ENCODE measurements at places on chromosomes 2 and 18. TPM values are rescaled to one million over a fixed set of nuclear protein-coding genes. Genes with fewer than 3 reads are reported as not detected.

The ADAM23 gene
- total RNA-seq, result 3.1 TPM

The SLC30A3 gene
- total RNA-seq, result 0.34 TPM

GRCh38 chr2:224357098-224357901 is 44.6 kb downstream of the FAM124B start:
- no peak overlapping the region for H3K27ac ChIP-seq
- H3K4me1 ChIP-seq, result no peaks in the 10 kb centered on the region
- DNase-seq, result no peak
- H3K4me3 ChIP-seq, result no peak overlapping the region
- peaks cover 18% of the 10 kb centered on the region for H3K27me3 ChIP-seq

DNA sequence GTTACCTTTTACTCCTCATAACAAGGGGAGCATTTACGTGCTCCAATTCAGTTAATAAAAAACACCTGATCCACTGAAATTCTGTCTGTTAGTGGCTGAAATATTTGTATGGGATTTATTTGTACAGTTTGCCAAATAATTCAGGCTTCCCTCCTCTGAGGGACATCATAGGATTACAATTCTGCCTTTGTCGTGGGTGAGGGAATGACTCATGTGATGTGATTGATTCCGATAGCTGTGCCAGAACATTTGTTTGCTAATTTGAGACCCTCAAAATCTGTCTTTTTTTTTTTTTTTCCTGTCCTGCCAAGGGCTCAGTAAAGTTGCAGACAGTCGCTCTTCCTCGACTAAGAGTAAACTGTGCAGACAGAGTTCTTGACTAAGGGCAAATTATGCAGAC is 612.6 kb upstream of the CDH2 start:
- no peak overlapping the region for H3K4me3 ChIP-seq
- H3K27ac ChIP-seq, result no peak overlapping the region
- H3K4me1 ChIP-seq, result no peaks in the 10 kb centered on the region
- DNase-seq, result no peak
- no peaks in the 10 kb centered on the region for H3K27me3 ChIP-seq

GRCh38 chr2:186503827-186504606 is 18.0 kb downstream of the ZC3H15 start:
- H3K27ac ChIP-seq, result no peak overlapping the region
- peak overlapping the region; percentile 45 for H3K4me3 ChIP-seq
- peaks cover 32% of the 10 kb centered on the region for H3K36me3 ChIP-seq

DNA sequence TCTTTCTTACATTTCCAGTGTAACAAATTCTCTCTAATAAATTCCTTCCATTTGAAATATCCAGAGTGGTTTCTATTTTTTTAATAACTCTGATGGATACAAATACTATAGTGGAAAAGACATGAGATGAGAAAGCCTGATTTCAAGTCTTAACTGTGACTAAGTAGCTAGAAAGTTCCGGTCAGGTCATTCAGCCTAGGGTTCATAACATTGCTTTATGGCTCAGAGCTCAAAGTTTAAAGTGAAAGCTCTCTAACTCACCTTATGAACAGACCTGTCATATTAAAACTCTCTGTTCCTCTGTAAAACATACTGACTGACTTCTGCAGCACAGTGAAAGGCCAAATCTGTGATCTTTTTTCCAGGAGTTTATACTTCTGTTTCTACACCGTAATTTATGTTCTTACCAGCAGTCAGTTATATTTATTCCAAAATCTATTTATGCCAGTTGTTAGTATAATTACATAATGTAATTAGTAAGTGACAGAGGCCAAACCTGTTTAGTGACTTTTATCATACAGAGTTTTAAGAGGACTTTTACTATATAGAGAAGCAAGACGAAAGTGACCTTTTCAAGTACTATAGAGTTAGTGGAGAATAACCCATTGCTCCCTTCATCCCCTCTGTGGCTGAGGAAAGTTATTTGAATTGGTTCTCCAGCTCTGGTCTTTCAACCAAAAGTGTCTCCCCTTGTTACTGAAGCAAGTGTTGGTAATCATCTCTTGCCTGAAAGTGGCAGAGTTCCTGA is 118.8 kb upstream of the PDE1A start:
- no peak overlapping the region for H3K4me3 ChIP-seq
- DNase-seq, result no peak
- no peak overlapping the region for H3K27ac ChIP-seq

Data from activated naive CD8-positive, alpha-beta T cell treated with anti-CD3 and anti-CD28 coated beads, Interleukin-2, amount 10 ng/mL, durations not matched to agents 7 days and 5 days (primary cell).